ENCODE measurements at places on chromosomes 16 and 17.
A peak's percentile ranks its signal among the peaks of the same experiment; 100 is the strongest.

DNA sequence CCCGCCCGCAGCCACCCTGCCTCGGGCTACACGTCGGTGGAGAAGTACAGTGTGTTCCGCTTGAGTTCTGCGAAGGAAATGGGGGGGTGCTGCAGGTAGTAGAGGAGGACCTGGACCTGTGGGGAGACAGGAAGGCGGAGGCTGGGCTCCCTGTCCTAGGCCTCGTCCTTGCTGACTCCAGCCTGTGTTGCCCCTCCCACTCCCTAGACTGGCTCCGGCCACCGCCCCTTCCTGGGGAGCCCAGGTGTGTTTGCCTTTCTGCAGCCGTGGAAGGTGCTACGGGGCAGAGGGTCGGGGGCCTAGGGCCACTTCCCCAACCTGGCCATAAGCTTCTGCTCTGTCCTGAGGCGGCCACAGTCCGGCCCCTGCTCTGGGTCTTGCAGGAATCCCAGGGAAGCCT lies 9.1 kb downstream of the TIMM22 start:
- DNase-seq, result no peak

- DNase-seq, result peak; percentile 85
These were observed 22.9 kb downstream of the SOCS1 start for GRCh38 chr16:11232852-11233726.

- DNase-seq, result no peak
These were observed 32.2 kb downstream of the DHX38 start for GRCh38 chr16:72125635-72126428.

- DNase-seq, result no peak
These were observed 90.5 kb upstream of the HSBP1 start for GRCh38 chr16:83717308-83717707.

GRCh38 chr17:49403514-49404289 lies 11.0 kb downstream of the PHB1 start:
- no peak for DNase-seq

DNA sequence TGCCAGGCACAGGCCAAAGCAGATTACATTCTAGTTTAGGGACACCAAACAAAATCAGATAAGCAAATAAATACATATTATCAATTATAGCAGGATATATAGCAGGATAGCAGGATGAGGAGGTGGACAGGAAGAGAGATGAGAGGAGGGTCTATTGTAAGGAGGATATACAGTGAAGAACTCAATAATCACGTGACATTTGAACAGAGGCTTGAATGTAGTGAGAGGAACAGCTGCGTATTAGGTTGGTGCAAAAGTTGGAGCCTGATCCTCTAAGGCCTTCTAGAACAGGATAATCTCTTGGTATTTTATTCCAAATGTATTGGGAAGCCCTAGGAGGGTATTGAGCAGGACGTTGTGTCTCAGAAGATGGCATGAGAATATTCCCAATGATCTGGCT lies 136.7 kb downstream of the CYLD start:
- no peak for DNase-seq

DNA sequence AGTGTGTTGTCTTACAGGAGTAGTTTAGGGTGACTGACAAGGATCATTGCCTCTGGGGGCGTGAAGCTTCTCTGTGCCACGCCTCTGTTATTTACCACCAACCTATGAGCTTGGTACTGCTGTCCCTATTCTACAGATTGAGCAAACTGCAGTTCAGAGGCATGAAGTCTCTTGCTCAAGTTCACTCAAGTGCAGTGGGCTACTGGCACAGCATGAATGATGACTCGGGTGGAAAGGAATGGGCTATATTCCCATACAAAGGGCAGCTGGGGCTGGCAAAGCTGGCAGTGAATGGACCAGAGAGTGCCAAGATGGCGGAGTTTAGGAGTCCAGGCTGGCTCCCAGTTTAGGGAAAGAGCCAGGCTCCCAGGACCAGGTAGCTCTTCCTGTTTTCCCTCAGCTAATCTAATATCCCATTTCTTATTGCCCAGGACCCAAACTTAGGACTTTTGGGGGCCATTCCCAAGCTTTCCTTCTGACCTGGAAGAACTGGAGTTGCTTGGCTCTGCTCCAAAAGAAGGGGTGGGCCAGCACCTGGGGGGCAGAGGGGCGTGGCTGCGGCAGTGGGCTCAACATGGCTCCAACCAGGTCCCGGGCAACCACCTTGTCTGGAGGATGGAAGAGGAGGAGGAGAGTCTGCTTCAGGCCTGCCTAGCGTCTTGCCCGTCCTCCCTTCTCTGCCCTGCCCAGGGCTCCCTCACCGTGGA lies 12.9 kb downstream of the PLK1 start:
- DNase-seq, result no peak

DNA sequence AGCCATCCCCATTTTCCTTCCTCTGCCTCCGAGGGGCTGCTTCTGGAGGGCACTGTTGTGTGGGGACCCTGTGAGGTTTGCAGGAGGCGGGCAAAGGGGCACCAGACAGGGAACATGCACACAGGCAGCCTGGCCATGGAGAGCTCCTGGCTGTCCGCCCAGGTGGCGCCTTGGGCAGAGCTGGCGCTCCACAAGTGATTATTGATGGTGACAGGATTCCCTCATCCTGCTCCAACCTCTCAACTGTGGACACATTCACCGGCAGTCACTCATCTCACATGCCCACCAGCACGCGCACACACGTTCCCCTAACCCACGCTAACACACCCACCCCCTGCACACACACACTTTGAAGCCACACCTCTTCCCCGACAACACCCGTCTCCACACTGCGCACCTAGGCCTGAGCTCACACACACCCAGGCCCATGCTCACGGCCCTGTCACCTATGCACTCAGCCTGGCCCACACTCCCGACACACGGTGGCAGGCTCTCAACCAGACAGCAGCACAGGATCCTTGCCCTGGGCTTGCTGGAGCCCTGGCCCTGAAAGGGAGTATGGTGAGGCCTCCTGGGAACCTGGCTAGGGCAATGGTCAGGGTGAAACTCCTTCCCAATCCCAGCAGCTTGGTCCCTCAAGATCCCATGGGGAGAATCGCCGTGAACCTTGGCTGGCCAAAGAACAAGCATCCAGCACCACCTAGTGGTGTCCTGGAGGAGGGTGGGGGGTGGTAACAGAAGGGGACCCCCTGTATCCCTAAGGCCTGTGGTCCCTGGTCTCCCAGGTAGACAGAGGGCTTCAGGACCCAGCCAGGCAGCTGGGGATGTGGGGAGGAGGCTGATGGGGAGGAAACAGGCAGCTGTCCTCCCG lies 3.6 kb downstream of the PNMT start:
- DNase-seq, result no peak

- DNase-seq, result no peak
These were observed 7.0 kb downstream of the CYTH1 start for GRCh38 chr17:78774956-78775571.

GRCh38 chr16:69538808-69539207 lies 27.0 kb upstream of the NFAT5 start:
- DNase-seq, result no peak

- DNase-seq, result peak; percentile 70
These were observed 2.9 kb upstream of the TTYH2 start for GRCh38 chr17:74210191-74211140.

DNA sequence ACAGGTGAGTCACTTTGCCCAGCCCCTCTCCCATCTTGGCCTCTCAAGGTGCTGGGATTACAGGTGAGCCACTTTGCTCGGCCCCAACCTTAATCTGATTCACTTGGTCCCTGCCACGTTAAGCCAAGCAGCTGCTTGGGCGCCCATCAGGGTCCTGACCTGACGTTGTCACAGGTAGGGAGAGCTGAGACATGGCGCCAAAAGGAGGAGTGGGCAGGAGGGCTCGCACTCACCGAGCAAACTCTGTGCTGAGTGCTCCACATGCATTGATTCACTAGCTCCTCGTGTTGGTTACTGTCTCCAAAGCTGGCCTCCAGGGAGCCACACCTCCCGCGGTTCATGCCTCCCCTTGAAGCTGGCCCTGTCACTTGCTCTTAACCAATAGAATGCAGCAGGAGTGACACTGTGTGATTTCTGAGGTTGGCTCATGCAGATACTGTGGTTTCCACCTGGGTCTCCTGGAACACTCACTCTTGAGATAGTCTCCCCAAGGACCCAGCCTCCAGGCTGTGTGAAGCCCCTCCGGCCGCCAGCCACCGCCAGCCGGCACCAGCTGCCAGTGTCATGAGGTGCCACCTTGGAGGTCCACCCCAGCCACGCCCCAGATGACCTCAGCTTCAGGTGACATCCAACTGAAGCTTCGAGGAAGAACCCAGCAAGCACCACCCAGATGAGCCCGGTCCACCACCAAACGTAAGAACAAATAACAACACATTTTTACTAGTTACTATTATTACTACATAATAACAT lies 223.0 kb downstream of the GSG1L start:
- DNase-seq, result no peak

DNA sequence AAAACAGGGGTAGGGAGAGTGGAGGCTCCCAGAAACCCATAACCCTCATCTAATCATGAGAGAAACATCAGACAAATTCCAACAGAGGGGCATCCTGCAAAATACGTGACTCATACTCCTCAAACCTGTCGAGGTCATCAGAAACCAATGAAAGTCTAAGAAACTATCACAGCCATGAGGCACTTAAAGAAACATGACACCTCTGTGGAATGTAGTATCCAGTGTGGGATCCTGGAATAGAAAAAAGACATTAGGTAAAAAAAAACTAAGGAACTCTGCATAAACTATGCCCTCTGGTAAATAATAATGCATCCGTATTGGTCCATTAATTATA lies 16.4 kb downstream of the CDH5 start:
- no peak for DNase-seq

DNA sequence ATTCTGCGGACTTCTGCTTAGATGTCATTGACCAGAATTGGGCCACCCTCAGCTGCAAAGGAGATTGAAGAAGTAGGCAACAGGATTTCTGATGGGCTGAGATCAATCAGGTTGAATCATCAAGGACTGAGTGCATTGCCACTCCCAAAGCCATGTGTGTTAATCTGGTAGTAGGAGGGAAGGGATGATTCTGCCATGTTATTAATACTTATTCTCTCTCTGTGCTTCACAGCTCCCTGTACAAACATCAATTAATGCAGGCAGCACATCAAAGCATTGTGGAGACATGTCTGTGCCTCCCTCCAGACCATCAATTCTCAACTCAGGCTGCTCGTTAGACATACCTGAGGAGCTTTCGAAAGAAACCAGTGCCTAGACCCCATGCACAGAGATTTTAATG lies 11.6 kb downstream of the LRRC3C start:
- DNase-seq, result no peak
